Activated CD4-positive, CD25-positive, alpha-beta regulatory T cell treated with anti-CD3 and anti-CD28 coated beads, Interleukin-2, amount 50 U/mL, for 72 hours (primary cell): ENCODE measurements at places on chromosomes 16 and 17.

GRCh38 chr17:61601297-61601696 lies 10.3 kb upstream of the NACA2 start:
- DNase-seq = no peak

GRCh38 chr16:58448890-58449289 lies 51.1 kb upstream of the NDRG4 start:
- no peak for DNase-seq

DNA sequence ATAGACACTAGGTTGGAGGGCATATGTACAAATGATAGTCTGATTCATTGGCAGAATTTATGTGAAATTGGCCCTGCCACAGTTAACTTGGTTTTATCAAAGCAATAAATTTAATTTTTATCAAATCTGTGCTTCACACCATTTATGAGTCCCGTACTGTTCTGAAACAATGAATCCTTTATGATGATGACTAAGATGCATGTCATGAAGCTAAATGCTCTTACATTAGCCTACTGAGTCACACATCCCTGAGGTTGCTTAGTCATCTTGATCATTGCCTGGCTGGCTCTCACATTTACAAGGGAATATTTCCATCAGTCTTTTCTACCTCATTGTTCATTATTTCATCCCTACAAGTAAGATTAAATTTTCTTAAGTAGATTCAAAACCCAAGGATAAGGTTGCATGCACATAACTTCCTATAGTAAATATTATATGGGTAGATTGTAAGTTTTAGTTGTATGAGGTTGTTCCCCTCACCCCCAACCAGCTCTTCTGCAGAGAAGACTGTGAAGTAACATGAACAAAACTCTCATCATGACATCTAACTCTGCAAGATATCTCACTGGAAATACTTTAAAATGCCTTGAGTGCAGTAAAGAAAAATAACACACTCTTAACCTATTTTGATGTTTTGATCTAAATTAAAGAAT lies 170.7 kb downstream of the CYB561 start:
- DNase-seq = no peak

DNA sequence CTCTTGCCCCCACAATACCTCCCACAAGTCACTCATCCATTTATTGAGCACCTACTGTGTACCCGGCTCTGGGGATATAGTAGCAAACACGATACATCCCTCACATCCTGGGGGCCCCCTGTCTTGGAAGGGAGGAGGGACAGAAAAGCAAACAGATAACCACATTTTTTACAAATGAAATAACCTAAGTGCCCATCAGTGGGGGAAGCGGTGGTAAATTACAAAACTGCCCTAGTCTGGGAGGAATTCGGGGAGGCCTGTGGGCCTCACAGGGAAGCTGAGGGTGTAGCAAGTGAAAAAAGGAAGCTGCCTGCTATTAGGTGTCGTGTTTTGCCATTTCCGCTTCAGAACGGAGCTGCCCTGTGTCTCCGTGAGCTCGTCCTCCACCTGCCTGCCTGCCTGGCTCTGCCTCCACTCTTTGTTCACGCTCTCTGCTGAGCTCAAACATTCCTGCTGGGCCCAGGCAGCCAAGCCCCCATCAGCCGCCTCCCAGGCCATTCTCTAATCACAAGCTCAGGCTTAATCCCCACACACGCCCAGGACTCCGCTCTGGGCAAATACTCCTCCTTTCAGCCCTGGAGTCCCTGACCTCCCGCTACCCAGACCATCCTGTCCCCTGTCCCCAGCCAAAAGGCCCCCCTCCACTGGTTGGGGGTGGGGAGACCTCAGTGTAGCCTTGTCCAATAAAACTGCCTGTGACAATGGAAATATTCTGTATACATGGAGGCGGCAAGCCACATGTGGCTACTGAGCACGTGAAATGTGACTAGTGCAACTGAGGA lies 10.2 kb upstream of the SEC14L5 start:
- no peak for DNase-seq

- DNase-seq = no peak
Measured at GRCh38 chr16:86353148-86353547, 157.2 kb upstream of the FOXF1 start.

DNA sequence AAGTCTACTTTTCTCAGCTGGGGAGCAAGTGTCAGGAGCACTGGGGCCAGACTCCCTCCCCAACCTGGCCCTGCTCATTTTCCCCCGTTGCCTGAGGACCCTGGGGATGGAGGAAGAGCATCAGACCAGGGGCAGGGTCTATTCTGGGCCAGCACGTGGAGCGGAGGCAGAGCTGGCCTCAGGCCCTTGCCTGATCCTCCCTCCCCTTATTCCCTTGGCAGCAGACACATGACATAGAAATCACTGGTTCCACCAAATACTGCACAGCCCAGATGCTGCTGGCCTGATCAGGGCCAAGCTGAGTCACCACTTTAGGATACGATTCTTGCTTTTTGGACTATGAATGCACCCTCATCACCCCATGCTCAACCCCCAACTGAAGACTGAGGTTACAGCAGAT lies 15.8 kb upstream of the AGRP start:
- no peak for DNase-seq

DNA sequence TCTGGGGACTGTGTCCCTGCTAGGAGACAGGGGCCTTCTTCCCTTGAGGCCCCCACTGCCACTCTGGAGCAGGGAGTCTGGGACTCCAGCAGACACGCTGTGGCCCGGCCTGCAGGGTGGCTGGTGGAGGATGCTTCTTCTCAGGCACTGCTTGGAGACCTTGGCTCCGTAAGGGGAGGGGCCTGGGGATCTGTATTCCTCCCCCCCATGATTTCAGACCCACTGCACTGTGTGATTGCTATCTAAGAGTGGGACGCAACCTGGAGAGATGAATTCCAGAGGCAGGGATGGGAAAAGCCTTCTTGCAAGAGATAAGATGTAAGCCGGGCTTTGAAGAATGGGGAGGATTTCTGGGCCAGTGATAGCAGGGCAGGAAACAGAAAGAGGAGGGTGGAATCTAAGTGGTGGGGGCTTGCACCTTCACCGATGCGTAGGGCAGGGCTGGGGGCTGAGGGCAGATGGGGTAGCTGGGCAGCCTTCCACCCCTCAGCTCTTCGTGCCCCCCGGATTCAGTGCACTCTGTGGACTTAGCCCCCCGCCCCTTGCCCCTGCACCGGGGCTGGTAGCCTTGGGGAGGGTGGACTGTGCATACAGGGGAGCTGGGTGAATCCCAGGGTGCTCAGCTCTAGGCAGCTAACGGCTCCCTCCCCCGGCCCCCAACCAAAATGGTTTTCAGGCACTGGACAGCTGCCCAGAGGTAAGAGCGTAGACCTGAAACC lies 5.2 kb upstream of the GSE1 start:
- DNase-seq = no peak

DNA sequence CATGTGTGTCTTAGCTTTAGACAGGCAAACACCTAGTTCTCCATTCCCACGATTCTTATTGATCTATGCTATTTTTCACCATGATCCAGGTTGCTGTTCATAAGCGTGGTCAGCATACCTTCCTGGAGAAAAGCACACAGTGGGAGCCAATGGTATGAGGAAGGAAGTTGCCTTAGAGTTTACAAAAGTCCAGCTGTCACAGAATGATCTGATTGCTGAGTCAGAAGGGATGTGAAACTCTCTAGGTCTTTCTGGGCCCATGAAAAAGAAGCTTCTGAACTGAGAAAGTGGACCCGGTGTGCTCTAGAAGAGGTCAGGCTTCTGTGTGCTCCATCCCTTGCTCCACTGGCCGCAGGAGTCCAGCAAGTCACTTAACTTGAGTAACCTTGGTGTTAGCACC lies 71.0 kb upstream of the CCL1 start:
- no peak for DNase-seq

- DNase-seq = no peak
Measured at GRCh38 chr17:78450696-78451345, 72.4 kb downstream of the PGS1 start.

DNA sequence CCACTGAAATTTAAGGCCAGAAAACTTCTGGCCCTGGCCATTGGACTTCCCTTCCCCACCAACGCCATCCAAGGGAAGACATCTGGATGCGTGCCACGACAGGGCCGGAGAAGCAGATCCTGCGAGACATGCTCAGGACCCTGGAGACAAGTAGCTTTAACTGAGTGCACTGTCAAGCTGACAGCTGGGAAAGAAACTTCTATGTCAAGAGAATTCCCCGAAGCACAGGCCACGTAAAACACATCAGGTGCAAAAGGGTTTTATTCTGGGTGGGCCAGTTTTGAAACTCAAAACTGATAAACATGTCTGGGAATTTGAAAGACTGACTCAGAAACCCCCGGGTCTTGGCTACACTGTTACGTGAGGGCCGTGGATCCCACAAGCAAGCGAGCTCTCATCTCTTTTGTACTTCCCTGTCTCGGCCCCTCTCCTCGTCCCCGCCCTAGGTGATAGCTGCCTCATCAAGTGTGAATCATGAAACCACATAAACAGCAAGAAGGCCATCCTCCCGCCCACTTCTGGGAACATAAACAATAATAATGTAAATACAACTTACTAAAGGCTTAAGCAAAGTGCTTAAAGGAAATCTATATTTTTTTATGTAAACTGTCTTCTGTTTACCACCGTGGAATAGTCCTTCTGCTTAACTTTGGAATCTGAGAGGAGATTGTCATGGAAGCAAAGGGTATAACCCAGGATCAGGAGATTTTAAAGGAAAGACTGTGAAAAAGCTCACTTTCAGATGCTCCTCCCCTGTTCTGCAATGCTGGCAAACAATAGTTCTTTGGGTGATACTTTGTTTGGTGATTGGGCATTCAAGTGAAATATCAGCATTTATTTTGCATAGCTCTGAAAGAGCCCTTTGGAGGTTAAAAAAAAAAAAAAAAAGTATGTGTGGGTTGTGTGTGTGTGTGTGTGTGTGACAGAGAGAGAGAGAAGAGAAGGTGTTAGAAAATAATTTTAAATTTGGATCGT lies 406.0 kb upstream of the MAF start:
- DNase-seq = no peak

- DNase-seq = no peak
Measured at GRCh38 chr16:83552228-83552627, 255.6 kb upstream of the HSBP1 start.

DNA sequence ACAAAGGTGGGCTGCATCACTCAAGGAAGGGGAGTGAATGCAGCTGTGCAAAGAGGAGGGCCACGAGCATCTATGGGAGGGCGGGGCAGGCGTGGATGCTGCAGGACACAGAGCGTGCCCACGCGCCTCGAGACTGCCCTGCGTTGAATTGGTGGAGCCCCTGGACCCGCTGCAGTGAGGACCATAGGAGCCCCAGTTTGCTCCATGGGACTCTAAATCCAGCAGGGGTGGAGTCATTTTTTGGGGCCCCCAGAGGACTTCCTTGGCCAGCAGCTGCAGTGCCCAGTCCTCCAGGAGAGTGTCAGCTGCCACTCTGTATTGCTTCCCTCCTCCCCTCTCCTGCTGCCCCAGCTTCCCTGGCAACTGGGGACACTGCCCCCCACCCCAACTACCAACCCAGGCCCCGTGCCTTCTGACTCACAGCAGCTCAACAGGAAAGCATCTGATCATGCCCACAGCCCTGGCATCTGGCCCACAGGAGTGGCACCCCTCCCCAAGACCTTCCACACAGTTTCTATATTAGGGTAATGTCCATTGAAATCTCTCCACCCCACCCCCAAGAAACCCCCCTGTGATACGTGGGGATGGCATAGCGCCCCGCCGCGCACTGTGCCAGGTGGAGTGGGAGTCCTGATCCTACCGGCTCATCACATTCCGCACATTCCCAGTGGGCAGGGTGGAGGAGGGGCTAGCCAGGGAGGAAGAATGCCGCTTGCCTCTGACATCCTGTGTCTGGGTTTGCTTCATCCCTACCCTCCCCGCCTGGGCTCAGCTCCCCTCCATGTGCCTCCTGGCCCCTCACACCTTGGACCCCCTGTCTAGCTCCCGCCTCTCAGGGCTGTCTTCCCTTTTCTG lies 27.8 kb upstream of the ITGA3 start:
- no peak for DNase-seq

DNA sequence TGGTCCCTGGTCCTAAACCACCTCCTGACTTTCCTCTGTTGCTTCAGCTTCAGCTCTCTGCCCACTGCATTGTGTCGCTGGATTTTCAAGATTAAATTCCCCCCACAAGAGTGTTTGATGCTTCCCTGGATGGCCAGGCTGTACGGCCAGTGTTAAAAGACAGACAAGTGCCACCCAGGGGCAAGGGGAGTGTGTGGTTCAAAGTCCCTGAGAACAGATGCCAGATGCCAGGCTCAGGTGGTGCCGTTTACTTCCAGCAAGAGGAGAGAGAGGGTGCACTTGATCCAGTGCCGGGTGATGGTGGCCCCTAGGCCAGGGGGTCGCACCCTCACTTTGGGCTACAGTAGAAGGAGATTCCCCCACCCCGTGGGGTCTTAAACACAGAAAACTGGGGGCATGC lies 109.2 kb downstream of the RPTOR start:
- DNase-seq = no peak

- DNase-seq = no peak
Measured at GRCh38 chr17:57110579-57111325, 25.7 kb downstream of the AKAP1 start.

- peak; percentile 34 for DNase-seq
Measured at GRCh38 chr17:17751489-17752088, 70.3 kb downstream of the RAI1 start.

- no peak for DNase-seq
Measured at GRCh38 chr17:43640491-43641252, 21.1 kb downstream of the MEOX1 start.

DNA sequence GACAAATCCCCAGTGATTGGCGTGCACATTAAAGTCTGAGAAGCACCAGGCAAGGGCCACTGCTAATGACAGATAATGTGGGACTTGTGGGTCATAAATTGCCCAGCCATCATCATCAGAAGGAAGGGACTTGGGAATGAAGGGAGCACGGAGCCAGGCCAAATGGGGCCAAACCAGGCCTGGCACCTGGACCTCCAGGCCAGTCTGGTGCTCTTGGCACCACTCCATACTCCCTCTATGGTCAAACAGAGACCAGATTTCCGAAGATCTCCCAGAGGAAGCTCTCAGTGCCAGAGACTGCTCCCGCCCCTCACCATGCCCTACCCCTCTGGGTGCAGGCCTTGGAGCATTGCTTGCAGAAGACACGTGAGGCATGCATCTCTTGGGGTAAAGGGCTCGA lies 142.2 kb downstream of the CCDC182 start:
- DNase-seq = no peak

GRCh38 chr17:36695082-36695481 lies 93.7 kb downstream of the MRM1 start:
- no peak for DNase-seq

- no peak for DNase-seq
Measured at GRCh38 chr17:67479148-67479547, 102.1 kb downstream of the PITPNC1 start.

- DNase-seq = no peak
Measured at GRCh38 chr17:72426948-72427760, 306.3 kb downstream of the SOX9 start.

DNA sequence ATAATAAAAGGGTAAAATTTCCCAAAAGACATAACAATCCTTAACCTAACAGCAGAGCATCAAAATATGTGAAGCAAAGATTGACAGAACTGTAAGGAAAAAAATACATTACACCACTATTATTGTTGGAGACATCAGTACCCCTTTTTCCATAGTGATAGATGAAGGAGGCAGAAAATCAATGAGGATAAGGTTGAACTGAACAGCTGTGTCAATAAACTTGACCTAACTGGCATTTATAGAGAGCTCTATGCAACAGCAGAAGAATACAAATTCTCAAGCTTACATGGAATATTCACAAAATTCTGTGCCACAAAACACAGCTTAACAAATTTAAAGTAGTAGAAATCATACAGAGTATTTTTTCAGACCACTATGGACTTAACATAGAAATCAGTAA lies 195.0 kb upstream of the ELAC2 start:
- no peak for DNase-seq

GRCh38 chr17:82524540-82524939 lies 5.0 kb downstream of the FOXK2 start:
- no peak for DNase-seq

GRCh38 chr17:16398270-16399267 lies 16.8 kb upstream of the TRPV2 start:
- DNase-seq = no peak
